ENCODE measurements at places on chromosomes 7 and 10.

DNA sequence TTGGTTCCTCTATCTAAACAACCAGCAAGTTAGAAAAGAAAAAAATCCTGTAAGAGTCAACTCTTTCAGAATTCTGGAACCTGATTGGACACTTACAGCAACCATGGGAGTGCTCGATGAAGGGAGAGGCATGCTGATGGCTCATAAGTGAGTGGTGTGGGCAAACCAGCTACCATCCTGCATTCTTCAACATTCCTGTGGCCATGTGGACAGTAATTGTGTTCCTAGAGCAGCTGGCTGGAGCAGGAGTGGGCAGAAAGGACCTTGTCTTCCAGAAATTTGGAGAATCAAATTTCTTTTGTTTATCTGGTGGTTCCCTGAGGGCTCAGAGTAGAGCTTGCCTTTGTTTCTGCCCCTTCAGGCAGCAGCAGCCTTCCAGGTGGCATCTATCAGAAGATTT is 22.5 kb upstream of the MYL7 start:
- DNase-seq = no peak

DNA sequence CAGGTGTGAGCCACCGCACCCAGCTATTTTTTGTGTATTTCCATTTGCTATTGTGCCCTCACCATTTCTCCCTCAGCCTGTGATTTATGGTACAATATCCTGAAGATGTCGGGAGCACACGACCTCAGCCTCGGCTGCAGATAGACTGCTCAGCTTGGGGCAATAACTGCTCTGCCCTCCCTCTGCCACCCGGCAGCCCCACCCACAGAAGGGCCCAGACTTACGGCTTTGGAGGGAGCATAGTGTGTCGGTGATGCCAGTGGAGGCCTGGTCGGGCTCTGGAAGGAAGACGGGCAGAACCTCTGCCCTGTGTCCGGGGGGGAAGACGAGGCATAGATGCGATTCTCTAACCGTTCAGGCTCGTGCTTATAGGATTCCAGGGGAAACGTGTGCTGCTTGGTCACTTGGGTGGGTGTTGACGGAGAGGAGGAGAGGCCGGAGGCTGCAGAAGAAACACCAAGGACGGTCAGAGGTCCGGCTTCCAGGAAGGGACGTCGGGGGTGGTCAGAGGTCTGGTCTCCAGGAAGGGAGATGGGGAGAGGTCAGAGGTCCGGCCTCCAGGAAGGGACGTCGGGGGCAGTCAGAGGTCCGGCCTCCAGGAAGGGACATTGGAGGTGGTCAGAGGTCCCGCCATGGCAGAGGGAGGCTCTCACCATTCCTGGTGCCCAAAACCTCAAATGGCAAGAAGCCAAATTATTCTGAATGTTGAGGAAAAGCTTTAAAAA is 155.7 kb upstream of the RHEB start:
- no peak for DNase-seq

DNA sequence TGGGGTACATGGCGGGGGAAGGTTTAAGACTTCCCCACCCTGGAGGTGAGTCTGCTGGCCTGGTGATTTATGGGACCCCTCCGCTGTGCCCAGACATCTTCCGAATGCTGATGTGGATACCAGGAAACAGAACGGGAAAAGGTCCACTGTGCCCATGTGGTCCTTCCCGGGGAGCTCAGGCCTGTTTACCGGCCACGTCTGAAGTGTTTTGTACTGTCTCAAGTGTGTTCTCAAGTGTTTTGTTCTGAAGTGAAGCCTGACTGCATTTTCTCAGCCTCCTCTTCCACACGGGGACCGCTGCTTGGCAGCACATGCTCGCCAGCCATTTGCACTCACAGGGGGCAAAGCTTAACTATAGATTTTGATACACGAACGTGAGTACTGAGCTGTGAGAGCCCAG is 127.2 kb downstream of the TEX36 start:
- DNase-seq = no peak

- no peak for DNase-seq
These were observed 551.0 kb upstream of the FOXK1 start for GRCh38 chr7:4131063-4131462.

DNA sequence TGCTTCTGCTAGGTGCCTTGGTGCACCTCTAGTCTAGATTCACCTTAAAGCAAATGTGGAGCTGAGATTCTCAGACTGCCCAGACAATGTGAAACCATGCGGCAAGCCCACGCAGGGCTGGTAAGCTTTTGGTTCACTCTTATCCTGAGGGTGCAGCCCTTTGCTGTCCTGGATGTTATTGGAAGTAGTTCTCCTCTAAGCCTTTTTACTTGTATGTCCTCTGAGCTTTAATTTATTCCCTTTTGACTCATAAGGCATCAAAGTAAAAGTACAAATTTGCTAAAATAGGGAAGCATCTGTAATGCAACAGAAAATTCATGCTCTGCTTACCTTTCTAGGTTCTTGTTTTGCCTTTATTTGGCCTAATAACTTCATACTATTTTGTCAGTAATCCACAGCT is 186.8 kb downstream of the MACC1 start:
- DNase-seq = no peak

DNA sequence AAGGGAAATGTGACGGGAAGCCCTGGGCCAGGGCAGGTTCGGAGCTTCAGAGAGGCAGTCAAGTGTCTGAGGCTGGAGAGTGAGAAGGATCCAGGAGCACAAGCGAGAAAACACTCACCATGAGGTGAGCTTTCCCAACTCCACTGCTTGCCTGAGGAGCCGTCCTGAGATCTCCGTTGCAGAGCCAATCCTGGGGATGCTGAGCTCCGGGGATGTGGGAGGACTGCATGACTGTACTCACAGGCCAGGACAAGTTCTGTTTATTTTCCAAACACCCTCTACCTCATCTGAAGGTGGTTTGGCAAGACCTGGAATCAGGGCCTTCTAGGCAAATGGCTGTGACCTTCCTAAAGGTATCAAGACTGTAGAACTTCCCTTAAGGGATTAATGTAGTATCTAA is 38.7 kb downstream of the GLI3 start:
- DNase-seq = no peak

DNA sequence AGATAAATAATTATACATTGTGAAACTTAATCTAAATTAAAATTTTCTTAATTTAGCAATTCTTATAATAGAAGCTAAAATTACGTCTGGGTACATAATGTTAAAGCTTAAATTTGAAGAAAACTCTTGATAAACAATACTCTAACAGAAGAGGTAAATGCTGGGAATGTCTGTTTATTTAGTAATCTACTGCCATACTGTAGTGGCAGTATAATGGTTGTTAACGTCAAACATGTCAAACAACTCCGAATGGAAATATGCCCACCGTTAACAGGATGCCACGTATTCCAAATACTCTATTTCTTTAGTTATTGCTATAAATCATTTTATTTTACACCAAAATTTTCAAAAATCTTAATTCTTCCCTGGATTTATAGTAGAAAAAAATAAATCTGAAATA is 40.0 kb upstream of the PTPN12 start:
- DNase-seq = no peak

DNA sequence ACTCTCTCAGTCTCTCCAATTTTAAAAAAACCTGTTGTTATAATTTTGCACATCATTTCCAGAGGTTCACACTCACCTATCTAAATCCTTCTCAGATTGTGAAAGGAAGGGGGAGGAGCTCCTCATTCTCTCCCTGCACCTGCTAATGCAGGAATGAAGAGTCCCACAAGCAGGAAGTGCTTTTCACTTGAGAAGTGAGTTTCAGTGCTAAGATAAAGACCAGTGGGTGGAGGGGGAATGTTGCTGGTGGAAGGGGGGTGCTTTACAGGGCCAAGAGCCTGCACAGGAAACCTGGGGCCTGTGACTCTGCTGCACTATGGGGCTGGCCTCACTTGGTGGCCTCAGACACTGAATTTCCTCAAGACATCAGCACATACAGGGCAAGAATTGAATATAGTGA is 176.4 kb downstream of the PTPN20 start:
- no peak for DNase-seq

GRCh38 chr7:130070861-130071622 is 708 bp downstream of the KLHDC10 start:
- no peak for DNase-seq

DNA sequence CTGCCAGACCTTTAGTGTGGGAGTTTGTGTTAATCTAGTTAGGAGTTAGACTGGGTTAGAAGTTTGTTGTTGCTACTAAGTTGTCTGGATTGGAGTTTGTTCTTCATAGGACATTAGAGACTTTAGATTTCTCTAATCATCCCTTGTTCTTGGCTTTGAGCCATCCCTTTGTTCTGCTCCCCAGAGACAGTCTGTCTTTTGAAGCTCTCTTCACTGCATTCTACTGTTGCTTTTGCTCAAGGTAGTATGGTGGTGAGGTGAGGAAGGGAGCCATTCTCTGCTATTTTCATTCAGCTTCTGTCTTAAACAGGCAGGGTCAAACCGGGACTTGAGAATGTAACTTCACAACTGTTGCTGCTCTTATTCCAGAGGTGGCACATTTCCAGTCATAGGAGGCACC is 10.4 kb upstream of the TARP start:
- DNase-seq = no peak

GRCh38 chr10:48251525-48252353 is 22.8 kb downstream of the FRMPD2 start:
- DNase-seq = no peak

GRCh38 chr7:28070297-28071055 is 110.1 kb downstream of the JAZF1 start:
- no peak for DNase-seq

GRCh38 chr7:95509199-95509598 is 23.5 kb downstream of the ASB4 start:
- DNase-seq = no peak

DNA sequence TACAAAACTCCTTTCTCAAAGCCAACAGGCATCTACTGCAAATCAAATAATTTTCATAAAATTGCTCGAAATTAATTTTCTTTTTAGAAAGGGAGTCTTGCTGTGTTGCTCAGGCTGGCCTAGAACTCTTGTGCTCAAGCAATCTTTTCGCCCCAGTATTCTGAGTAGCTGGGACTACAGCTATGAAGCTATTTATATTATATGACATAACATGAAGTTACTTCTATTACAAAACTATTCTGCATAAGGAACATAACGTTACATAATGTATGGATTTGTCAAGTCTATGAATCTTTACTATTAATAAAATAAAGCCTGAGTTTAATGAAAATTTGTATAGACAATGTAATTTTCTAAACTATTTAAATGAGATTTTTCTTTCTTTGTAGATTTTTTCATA is 415.0 kb downstream of the PARD3 start:
- DNase-seq = no peak

GRCh38 chr7:85750454-85750949 is 563.6 kb upstream of the SEMA3D start:
- DNase-seq = no peak

DNA sequence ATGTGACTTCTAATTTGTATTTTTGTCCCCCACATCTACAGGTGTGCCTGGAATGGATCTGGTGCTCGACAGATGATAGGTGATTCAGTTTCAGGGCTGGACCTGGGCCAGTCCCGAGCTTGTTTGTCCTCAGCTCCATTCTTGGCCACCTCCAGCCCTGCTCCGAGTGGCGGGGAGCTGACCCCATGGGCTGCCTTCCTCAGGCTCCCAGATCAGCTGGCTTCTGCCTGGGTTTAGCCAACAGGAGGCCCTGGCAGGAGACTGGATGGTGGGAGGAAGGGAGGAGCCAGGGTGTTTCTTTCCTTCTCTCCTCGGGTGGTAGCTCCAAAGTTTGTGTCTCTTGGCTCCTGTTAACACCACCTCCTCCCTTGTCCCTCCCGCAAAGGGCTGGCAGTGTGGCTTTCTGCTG is 75.2 kb downstream of the CDH23 start:
- no peak for DNase-seq

GRCh38 chr10:133592716-133593115 is 27.3 kb upstream of the SYCE1 start:
- DNase-seq = no peak

DNA sequence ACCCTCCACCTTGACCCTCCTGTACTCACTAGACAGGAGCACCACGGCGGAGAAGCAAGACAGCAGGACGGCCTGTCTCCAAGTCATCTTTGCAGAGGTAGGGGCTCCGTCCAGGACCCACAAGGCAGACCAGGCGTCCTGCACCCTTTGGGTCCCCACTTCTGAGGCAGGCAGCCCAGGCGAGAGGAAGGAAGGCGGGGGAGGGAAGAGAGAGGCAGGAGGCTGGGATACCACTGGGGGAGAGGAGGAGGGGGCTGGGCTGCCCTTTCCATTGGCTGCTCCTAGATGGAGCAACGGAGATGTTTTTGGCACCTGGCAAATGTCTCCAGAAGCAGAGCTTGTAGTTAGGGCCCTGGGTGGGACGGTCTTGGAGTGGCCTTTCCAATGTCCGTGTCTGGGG is at the start of gene UCMA:
Gene UCMA (minus strand): TSS at position 203 of the 400 bp plus-strand sequence. CDS start 116 bp downstream, at position 87.
- no peak for DNase-seq

GRCh38 chr7:128827248-128827958 is 2.8 kb upstream of the FLNC start:
- no peak for DNase-seq

- DNase-seq = no peak
These were observed 100.3 kb downstream of the PLPP4 start for GRCh38 chr10:120557311-120557710.

GRCh38 chr10:71082960-71083715 is 129.2 kb upstream of the UNC5B start:
- no peak for DNase-seq

Data from NCI-H187 treated with DMSO at 0.1 percent for 48 hours (cell line).